ENCODE measurements at places on chromosomes 1 and 21.

GRCh38 chr21:39055167-39055767 is 128.0 kb downstream of the PSMG1 start:
- no peak for DNase-seq

DNA sequence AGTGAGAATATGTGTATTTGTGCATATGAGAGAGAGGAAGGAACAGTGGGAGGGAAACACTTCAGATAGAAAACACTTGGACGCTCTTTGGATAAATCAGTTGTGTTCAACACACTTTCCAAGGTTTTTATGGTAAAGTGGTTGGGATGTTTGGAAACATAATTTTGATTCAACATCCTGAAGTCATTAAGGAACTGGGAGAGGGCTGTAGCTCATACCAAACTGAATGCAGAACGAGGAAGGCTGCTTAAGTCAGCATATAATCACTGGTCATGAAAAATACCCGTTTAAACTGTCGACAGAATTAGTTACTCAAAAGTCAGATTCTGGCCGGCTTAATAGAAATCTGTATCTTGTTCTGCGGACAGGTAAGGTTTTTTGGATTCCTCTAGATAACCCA is 14.9 kb downstream of the LIX1L start:
- no peak for DNase-seq

DNA sequence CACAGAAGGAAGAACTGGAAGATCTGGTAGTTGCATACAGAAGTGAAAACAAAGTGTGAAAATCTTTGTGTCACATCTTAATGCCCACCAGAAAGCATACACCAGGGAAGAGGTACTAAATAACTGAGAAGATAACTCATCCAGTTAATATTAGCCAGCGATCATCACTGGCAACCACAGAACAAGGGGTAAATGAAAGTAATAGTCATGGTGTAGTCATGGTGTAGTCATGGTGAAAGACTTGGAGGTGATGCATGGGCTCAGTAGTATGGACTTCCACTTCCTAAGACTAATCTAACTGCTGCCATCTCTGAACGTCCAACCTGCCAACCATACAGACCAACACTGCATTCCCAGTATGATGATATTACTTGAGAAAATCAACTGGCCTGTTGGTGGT is 481.2 kb upstream of the NR5A2 start:
- DNase-seq: no peak

DNA sequence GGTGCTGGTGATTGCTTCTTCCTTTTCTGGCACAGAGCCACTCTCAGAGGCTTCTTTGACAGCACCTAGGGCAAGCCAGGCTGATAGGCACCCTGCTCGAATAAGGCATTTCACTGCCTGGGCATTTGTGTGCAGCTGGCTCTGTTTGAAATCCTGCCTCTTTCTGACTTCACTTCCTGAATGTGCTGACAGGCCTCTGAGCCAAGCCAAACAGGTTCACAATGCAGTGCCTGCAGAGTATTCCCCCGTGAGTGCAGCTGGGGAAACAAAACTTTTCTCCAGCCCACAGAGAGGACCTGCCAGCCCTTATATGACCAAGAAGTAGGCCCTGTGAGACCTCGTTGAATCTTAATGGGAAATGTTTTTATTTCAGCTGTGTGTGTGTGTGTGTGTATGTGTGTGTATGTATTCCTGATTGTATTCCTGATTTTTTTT is 10.4 kb downstream of the JUN start:
- DNase-seq: peak; percentile 80

- no peak for DNase-seq
Observed at GRCh38 chr1:69123486-69123885, 444.2 kb upstream of the LRRC7 start.

- DNase-seq: peak; percentile 96
Observed at GRCh38 chr1:160101037-160101716, 2.8 kb upstream of the IGSF8 start.

DNA sequence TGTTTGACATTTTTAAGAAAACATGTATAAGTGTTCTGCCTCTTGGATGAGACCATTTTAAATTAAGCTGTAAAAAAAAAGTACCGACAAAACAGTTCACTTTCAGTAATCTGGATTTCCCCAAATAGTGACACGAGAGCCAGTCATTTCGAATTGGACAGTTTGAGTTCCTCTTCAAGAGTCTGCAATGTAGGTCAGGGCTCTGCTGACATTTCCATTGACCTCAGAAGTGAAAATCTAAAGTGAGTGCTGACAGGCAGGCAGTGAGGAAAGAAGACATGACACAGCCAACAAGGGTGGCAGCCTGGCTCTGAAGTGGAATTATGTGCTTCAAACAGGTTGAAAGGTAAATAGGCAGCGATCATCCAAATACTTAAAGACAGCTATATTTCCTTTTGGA is at the start of gene IL23R:
TSS of gene IL23R (plus strand) at position 259 of the 400 bp plus-strand sequence. CDS start 1,667 bp downstream, outside the sequence.
- DNase-seq: no peak
